ENCODE measurements at places on chromosomes 1 and 21.

DNA sequence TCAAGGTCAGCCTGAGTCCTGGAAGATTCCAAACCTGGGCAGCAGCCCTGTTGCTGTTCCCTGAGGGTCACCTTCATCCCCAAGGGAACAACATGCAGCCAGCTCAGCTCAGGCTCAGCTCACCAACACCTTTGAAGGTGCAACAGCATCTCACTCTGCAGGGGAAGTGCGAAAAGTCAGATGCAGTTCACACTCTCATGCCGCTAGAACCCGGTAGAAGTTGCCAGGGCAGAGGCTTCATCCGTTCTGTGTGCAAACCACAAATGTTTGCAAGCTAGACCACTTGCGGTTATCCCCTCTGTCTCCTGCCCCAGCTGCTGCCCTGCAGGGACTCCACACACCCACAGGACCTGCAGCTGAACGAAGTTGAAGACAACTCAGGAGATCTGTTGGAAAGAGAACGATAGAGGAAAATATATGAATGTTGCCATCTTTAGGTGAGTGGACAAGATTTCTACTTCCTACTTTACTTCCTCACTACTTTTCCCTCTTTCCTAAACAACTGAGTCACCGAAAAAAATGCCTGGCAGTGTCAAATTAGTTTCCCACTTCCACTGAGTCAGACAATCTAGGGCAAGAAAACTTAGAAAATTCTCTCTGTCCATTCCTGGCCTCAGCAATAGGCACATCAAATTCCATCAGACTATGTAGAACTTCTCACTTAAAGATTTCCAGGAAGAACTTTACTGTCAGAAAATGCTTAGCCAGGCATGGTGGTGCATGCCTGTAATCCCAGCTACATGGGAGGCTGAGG is 1.8 kb upstream of the FCRL6 start:
- DNase-seq: no peak

DNA sequence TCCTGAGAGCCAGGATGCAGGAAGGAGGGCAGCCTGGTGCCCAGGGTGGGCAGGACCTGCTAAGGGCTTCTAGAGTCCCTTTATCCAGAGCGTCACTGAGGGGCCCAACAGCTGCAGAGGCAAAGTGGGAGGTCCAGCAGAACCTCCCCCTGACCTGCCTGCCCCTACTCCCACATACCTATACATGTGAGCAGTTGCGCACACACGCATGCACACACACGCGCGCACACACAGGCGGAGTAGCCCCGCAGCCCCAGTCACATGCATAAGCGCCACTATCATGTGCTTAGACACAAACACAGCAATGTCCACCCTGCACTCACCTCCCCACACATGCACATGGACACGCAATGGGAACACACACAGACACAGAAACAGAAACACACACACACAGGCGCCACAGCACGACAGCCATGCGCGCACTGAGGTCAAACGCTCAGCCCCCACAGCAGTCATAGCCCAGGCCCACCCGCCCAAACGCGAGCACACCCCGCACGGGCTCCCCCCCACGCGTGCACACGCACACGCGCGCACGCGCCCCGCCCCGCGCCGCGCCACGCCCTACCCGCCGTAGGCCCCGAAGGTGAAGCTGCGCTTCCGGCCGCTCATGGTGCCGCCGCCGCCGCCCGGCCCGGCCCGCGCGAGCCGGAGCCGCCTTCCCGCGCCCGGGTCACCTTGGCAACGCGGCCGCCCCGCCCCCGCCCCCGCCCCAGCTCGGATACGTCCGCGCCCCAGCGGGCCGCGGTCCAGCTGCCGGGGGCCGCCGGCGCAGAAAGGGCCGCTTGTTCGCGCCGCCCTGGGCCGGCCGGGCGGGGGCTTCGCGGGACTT is 17.7 kb downstream of the RAP1GAP start:
- no peak for DNase-seq

DNA sequence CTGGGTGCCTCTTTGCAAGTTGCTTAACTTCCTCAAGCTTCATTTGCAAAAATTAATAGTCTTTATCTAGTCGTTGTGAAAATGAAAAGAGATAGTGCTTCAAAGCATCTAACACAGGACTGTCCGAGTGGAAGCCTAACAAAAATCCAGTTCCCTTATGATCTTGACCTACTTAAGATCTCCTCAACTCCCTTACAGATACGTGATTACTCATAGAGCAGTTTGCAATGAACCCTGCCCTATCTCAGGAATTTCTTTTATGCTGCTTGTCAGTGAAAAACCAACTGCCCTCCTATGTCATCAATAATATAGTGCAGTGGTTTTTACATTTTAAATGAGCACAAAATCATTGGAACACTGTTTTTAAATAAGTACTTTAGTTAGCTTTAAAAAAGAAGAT is 314.3 kb downstream of the BACH1 start:
- DNase-seq: no peak

- no peak for DNase-seq
Observed at GRCh38 chr1:12764016-12764415, 9.5 kb upstream of the PRAMEF12 start.

DNA sequence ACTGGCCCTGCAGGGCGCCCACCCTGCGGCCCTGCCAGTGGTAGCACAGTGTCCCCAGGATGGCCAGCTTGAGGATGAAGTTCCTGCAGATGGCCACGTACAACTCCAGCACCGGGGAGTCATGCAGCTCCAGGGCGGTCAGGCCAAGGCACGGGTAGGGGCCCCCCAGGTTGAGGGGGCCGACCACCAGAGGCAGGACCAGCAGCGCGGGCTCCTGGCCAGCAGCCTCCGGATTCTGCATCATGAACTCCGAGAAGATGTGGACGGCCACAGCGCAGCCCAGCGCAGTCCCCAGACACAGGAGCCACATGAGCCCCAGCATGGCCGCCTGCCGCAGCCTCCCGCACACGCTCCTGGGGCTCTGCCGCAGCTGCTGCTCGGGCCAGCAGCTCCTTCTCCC is 41.0 kb downstream of the ZNF691 start:
- DNase-seq: no peak

DNA sequence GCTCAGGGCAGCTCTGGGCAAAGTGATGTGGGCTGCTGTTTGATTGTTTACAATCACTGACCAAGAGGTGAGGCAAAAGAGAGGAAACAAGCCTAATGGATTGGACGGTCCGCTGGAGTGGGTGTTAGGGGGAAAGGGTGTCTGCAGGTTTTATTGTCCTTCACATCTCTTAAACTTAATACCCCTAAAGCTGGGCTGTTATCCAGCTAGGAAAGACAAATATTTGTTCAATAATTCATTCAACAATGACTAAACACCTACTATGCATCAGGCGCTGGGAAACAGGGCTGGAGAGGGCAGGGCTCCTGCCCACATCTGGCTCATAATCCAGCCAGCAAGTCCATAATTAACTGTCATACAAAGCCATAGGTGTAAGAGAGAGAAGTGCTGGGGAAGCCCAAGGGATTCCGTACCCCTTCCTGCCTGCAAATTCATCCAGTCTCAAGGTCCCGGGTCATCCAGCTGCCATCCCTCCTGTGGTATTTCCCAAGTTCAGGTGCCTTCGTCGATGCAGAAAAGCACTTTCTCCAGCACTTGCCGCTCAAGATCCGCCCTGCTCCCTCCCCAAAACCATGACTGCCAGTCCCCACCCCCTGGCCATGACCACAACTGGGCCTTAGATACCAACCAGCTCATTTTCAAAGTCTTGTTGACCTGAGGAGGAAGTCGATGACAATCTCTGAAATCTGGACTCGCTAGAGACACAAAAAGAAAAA is 10.7 kb downstream of the TMEM63A start:
- DNase-seq: no peak

- DNase-seq: no peak
Observed at GRCh38 chr1:41427916-41428737, 56.4 kb downstream of the EDN2 start.

- DNase-seq: no peak
Observed at GRCh38 chr1:202597090-202597761, 113.0 kb downstream of the SYT2 start.

- DNase-seq: no peak
Observed at GRCh38 chr1:92820024-92820423, 11.8 kb upstream of the RPL5 start.

DNA sequence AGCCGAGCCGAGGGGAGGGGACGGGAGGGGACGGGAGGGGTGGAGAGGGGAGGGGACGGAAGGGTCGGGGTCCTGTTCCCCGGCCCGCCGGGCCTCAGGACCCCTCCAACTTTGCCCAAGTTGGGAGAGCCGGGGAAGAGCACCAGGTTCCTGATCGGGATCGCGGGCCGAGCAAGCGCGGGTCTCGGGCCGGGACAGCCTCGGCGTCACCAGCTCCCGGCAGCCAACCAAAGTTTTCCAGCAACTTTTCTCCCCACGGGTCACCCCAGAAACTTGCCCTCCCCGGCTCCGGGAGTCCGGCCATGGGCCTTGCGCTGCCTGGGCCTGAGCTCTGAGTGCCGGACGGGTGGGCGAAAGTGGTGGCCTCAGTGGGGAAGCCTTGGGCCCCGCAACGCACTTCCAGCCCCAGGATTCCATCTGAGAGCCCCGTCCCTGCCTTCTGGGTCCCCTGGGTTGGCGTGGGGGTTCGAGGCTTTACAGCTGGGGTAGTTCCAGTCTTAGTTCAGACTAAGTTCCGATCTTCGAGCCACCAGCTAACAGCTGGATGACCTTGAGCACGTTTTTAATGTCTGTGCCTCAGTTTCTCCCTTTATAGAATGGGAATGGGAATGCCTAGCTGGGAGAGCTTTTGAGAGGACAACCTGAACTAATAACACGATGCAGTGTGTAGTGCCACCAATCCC is 458 bp downstream of the ZC3H12A start:
- DNase-seq: no peak

DNA sequence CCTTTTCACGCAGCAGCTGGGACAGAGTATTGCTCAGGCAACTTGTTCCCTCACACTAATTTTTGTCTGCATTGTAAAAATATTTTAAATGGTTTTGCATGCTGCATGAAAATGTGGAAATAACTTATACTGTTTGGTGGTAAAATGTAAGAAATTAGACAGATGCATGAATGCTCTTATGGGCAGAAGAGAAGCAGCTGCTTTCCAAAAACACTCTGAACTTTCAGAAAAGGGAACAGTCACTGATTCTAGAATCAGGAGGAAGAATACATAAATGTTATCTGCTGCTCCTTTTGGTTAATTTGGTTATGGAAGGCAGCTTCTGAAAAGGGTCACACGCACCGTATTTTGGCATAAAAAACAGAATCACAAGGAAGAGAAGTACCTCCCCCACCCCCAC is 87.0 kb upstream of the RUNX1 start:
- DNase-seq: no peak

DNA sequence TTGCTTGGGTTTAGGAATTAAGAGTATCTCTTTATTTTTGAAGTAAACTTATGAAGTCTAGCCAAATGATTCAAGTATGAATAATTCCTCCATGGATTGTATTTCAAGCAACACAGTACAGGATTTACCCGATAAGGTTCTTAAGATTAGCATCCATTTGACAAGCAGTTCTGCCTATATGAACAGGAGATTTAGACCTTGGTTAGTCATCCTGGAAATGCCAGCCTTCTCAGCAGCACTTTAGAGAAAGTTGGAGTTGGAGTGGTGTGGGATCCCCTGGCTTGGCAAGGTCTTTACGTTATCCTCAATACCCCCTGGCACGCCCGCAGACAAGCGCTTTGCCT is 1.6 kb downstream of the BCAR3 start:
- DNase-seq: no peak

All from AG04449 (cell line).